ENCODE measurements at places on chromosomes 1 and 21. TPM values are rescaled to one million over a fixed set of nuclear protein-coding genes. Genes with fewer than 3 reads are reported as not detected.

Gene S100A12
- not detected for total RNA-seq

Gene LCE1D
- total RNA-seq: not detected

Gene SELENBP1
- 19.7 TPM for total RNA-seq

Gene CADM3
- total RNA-seq: not detected

Gene GLUL
- total RNA-seq: 147 TPM

Gene ANXA9
- not detected for total RNA-seq

Gene OR10J1
- not detected for total RNA-seq
